ENCODE measurements at places on chromosomes 11 and 22. TPM values are rescaled to one million over a fixed set of nuclear protein-coding genes. Genes with fewer than 3 reads are reported as not detected.

Gene MMP8
- not detected for total RNA-seq

Gene APOA5
- total RNA-seq, result not detected

Gene DNHD1
- 2.2 TPM for total RNA-seq

Gene OR8D4
- not detected for total RNA-seq

Gene CASP5
- total RNA-seq, result not detected

Gene IL17REL
- total RNA-seq, result not detected

DNA sequence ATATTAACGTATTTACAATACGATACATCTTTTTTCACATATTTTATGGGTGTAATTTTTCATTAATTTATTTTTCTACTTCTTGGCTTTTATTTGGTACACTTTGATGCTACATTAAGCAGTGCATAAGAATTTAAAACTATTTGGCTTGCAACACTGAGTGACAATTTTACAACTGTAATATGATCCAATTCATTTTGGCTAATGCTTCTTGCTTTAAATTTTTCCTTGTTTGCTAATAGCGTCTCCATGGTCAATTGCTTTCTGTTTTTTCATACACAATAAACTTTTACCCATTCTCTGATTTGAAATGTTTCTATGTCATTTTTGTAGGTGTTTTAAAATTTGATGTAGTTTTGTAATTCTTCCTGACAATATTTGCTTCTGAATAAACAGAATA lies 773.2 kb downstream of the FAM181B start:
- H3K4me3 ChIP-seq, result no peak overlapping the region
- peak; percentile 2 for DNase-seq
- no peak overlapping the region for H3K27ac ChIP-seq
- H3K4me1 ChIP-seq, result no peaks in the 10 kb centered on the region
- H3K36me3 ChIP-seq, result no peaks in the 10 kb centered on the region

DNA sequence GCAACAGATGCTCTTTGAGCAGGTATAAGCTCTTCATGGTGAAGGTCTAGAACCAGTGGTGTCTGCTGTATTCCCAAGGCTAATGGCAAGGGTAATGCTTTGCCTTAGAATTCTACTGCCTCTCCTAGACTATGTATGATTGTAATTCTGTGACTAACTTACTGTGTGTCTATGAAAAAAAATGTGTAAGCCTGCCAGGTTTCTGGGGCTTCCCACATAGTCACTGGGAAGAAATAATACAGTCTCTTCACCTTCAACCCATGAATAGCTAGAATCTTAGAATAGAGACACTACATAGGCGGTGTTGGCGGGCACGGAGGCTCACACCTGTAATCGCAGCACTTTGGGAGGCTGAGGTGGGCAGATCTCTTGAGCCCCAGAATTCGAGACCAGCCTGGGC lies 84.1 kb downstream of the C11orf91 start:
- DNase-seq, result peak; percentile 75
- H3K27ac ChIP-seq, result peak overlapping the region; percentile 39

GRCh38 chr22:50260801-50261614 lies 475 bp downstream of the MAPK12 start:
- H3K4me1 ChIP-seq, result 0 out of 2 replicates have a peak, but pooled peaks cover 3% of the 10 kb centered on the region
- H3K27ac ChIP-seq, result peak overlapping the region; percentile 58

- peaks cover 27% of the 10 kb centered on the region for H3K27me3 ChIP-seq
- H3K4me3 ChIP-seq, result no peak overlapping the region
- H3K4me1 ChIP-seq, result no peaks in the 10 kb centered on the region
- no peak for DNase-seq
- no peaks in the 10 kb centered on the region for H3K36me3 ChIP-seq
- H3K27ac ChIP-seq, result no peak overlapping the region
Observed at GRCh38 chr11:125413226-125413625, 82.8 kb downstream of the FEZ1 start.

DNA sequence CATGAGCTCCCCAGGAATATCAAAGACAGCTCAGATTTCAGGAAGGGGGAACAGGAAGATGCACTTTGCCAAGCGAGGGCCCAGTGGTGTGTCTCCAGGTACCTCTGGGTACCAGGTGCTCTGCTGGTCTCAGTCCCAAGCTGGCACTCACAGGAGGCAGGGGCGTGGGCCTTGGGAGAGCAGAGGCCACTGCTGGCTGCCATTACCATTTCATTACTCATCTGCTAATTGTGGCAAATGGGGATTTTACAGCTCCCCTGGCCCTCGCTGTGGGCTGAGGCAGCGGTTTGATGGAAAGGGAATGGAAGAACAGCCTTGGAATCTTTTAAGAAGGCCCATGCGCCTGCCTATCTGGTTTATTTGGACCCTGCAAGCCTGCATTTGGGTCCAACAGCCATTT lies 192.0 kb upstream of the NAV2 start:
- no peak for DNase-seq
- H3K27me3 ChIP-seq, result no peaks in the 10 kb centered on the region
- no peaks in the 10 kb centered on the region for H3K4me1 ChIP-seq
- no peak overlapping the region for H3K4me3 ChIP-seq

DNA sequence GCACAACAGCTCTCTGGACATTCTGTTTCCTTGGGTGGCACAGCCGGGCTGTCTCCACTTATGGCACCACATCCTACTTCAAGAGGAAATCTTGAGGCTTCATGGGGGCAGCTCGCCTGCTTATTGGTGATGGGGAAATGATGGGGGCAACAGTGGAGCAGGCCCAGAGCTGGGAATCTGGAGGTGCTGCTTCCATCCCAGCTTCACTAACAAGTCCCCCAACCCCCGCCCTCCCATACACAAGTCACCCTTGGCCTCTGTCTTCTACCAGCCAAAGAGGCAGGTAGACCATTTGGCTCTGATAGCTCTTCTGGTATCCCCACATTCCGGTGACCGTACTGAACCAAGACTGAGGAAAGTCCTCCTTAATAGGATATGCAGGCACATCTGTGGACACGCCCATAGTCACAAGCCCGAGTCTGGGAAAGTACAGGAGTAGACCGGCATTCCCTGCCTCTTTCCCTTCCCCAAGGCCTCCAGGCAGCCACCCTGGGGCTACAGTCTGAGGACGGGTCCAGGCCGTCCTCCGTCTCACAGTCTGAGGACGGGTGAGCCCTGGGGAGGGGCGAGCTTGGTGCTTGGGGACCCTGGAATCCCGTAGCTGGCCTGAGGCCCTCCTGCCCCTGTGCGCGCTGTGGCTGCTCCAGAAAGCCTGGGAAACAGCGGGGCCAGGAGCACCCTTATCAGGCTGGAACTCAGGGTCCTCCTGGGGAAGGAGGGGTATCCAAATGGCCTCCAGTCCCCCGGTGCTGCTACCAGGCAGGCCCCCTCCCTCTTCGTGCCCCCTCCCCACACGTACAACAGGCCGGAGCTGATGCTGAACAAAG lies 145.6 kb downstream of the FEZ1 start:
- H3K27ac ChIP-seq, result no peak overlapping the region
- H3K36me3 ChIP-seq, result no peaks in the 10 kb centered on the region
- no peak for DNase-seq
- no peaks in the 10 kb centered on the region for H3K27me3 ChIP-seq
- H3K4me1 ChIP-seq, result no peaks in the 10 kb centered on the region
- H3K4me3 ChIP-seq, result no peak overlapping the region

DNA sequence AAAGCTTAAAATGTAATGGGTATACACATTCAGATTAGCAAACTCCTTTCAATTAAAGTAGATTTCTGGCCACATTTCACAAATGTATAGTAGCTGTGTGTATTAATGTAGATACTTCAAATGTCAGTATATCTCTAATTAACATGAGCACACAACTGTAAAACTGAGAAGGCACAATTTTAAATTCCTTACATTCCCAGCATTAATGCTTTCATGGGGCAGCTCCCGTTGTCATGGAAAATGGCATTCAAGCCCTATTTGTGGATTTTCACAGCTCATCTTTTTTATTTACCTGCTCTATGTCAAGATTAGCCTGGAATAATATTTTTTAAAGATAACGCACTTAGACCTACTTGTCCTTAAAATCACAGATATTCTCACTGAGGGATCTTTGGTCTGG lies 113.6 kb upstream of the SOX6 start:
- H3K36me3 ChIP-seq, result no peaks in the 10 kb centered on the region
- DNase-seq, result no peak

- H3K4me1 ChIP-seq, result peaks cover 12% of the 10 kb centered on the region
- H3K27ac ChIP-seq, result no peak overlapping the region
- H3K36me3 ChIP-seq, result no peaks in the 10 kb centered on the region
- DNase-seq, result no peak
Observed at GRCh38 chr11:87366346-87366745, 328.6 kb downstream of the TMEM135 start.

DNA sequence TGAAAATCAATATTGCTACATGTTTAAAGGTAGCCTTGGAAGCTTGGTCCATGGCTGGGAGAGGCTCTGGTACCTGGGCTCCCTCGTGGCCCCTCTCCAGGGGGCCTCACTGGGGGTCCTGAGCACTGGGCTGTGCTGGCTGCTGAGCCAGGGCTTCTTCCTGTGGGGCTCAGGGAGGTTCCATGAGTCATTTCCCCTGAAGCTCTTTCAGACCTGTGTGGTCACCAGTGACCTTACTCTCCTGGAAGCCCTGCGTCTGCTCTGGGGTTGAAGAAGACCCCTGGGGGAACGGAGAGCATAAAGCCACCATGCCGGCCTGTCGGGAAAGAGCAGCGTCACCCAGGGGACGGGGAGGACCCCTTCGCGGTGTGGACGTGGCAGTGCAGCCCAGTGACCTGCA lies 389.0 kb downstream of the TBC1D22A start:
- H3K27me3 ChIP-seq, result no peaks in the 10 kb centered on the region
- H3K4me1 ChIP-seq, result peaks cover 10% of the 10 kb centered on the region
- peak; percentile 49 for DNase-seq
- H3K27ac ChIP-seq, result no peak overlapping the region

DNA sequence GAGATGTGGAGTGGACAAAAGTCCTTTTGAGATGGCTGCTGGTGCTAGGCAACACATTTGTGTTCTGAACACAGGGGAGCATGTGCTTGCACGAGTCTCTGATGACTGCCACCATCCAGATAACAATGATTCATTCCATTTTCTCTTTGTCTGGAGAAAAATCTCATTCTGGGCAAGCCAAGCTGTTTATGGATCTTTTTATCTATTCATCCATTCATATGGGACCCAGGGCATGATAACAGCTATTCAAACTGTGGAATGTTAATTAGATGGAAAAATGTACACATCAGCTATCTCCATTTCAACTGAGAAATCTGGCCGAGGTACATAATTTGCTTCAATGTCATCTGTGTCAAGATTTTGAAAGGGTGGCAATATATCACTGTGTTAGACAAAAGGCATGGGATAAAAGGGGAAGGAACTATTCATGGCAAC lies 117.5 kb upstream of the ZBED5 start:
- no peaks in the 10 kb centered on the region for H3K36me3 ChIP-seq
- no peaks in the 10 kb centered on the region for H3K4me1 ChIP-seq
- H3K4me3 ChIP-seq, result no peak overlapping the region

DNA sequence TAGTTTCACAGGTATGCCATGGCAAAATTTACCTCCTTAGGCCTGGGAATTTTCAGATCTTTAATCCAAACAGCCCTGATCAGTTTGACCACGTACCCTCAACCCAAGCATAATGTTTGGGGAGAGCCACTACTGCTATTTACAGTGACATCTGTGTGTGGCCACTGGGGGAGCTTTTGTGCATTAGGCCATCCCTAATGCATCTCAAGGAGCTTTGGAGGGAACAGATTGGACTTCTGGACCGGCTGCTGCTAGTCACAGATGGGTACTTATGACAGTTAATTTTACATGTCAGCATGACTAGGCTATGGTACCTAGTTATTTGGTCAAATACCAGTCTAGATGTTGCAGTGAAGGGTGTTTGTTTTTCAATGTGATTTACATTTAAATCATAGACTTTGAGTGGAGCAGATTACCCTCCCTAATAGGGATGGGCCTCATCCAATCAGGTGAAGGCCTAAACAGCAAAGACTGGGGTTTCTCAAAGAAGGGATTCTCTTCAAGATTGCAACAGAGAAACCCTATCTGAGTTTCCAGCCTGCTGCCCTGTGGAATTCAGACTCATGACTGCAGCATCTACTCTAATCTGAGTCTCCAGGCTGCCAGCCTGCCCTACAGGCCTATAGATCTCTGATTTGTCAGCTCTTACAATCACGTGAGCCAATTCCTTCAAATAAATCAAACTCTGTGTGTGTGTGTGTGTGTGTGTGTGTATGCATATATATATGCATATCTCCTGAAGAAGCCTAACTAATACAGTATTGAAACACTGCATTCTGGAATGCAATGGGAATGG lies 38.0 kb upstream of the GALNT18 start:
- H3K4me3 ChIP-seq, result no peak overlapping the region
- no peaks in the 10 kb centered on the region for H3K4me1 ChIP-seq
- no peaks in the 10 kb centered on the region for H3K36me3 ChIP-seq

DNA sequence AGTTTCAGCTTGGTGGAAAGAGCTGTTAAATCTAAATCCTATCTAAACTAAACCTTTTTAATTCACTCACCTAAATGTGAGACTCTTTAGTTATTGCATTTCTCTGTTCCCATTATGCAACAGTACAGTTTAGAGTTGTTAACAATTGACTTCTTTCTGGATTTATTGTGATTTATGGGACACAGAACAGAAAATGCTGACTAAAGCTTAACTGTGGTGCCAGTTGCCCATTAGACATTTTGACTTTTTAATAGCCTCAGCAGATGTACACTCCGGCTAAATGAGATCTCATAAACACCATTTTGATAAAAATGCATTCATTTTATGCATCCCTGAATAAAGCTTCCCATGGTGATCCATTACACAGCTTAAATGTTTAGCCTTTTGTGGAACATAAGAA lies 356.6 kb downstream of the CASP12 start:
- H3K27ac ChIP-seq, result no peak overlapping the region
- DNase-seq, result no peak
- no peaks in the 10 kb centered on the region for H3K36me3 ChIP-seq

- H3K36me3 ChIP-seq, result no peaks in the 10 kb centered on the region
- H3K4me3 ChIP-seq, result no peak overlapping the region
- H3K27me3 ChIP-seq, result no peaks in the 10 kb centered on the region
- H3K4me1 ChIP-seq, result no peaks in the 10 kb centered on the region
Observed at GRCh38 chr22:49233507-49234100, 594.1 kb downstream of the BRD1 start.

GRCh38 chr11:129702410-129703398 lies 112.9 kb upstream of the TMEM45B start:
- peaks cover 23% of the 10 kb centered on the region for H3K27me3 ChIP-seq
- no peak overlapping the region for H3K27ac ChIP-seq
- H3K4me3 ChIP-seq, result no peak overlapping the region
- DNase-seq, result no peak
- H3K36me3 ChIP-seq, result no peaks in the 10 kb centered on the region
- no peaks in the 10 kb centered on the region for H3K4me1 ChIP-seq

- peak overlapping the region; percentile 97 for H3K27ac ChIP-seq
- H3K27me3 ChIP-seq, result no peaks in the 10 kb centered on the region
- no peak overlapping the region for H3K4me3 ChIP-seq
- DNase-seq, result peak; percentile 27
Observed at GRCh38 chr11:35215945-35216344, 77.0 kb downstream of the CD44 start.

- H3K4me3 ChIP-seq, result peak overlapping the region; percentile 74
- no peaks in the 10 kb centered on the region for H3K27me3 ChIP-seq
- peak; percentile 65 for DNase-seq
- peak overlapping the region; percentile 93 for H3K27ac ChIP-seq
Observed at GRCh38 chr11:94544646-94545263, 1.0 kb downstream of the FUT4 start.
